ENCODE measurements at places on chromosomes 16 and 17.

GRCh38 chr17:35766903-35767510 lies 6.3 kb downstream of the C17orf50 start:
- DNase-seq: peak; percentile 72

DNA sequence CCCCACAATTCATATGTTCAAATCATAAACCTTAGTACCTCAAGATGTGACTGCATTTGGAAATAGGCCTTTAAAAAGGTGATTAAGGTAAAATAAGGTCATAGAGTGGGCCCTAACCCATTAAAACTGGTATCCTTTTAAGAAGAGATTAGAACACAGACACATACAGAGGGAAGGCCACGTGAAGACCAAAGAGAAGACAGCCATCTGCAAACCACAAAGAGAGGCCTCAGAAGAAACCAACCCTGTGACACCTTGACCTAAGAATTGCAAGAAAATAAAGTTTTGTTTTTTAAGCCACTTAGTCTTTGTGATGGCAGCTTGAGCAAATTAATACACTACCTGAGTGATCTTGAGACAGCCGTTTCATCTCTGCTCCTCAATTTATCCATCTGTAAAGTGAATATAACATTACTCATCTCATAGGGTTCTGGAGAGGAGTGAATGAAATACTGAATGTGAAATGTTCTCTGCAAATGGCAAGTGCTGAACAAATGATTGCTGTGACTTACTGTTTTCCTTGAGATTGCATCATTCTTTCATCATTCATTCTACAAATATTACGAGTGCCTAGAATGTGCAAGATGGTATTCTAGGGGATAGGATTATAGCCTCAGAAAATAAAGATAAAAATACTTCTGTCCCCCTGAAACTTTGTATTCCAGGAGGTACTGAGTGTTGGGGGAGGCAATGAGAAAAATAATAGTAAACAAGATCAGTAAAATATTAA lies 222.0 kb upstream of the CDH13 start:
- DNase-seq: no peak

DNA sequence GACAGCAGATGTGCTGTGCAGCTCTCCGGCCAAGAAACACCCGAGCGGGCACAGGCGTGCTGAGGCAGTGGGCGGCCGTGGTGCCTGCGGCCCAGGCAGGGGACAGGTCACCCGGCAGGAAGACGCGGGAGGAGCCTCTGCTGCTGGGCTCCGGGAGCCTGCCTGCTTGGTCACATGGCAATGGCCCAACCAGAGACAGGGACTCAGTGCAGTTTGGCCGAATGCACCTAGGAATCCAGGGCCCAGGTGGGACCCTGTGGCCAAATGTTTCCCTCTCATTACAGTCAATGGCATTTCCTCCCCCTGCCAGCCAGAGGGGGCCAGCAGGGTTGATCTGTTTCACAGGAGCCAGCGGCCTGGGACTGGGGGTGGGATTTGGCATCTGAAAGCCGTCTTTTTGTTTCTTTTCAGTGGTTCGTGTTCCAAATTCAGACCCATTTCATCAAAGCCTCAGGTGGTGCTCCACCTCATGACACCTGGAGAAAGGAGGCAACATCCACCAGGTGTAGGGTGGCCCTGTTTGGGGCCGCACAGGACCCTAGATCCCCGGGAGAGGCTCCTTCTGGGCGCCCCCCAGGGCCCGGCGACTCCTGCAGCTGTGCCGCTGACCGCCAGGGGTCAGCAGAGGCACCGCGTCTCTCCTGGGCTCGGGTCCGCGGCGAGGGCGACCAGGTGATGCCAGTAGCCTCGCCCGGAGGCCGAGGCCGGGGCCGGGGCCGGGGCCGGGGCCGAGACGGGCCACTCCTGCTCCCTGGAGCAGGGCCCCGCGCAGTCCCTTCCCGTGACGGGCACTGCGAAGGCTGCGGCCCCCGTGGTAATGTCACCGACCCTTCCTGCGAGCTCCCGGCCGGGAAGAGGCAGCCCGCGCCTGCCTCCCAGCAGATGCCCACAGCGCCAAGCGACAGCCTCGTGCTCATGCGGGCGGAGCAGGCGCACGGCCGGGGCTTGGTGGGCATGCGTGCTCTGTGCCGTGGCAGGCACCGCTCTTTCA lies 118.5 kb downstream of the C16orf78 start:
- no peak for DNase-seq

DNA sequence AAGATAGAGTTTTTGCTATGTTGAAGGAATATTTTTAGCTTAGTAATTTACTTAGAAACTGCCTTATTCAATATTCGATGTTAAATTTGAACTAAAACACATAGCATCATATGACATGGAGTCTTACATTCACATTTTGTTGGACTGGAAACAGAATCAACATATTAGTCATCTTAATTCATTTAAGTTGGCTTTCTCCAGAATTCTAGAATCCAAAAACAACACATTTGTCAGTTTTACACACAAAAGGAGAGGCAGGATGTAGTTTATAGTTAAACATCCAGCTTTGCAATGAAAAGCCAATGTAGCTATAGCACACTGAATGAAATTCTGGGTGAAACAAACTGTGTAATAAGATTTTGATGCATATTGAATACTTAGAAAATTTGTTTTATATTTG lies 43.3 kb downstream of the WWOX start:
- no peak for DNase-seq

GRCh38 chr16:68695575-68695974 lies 41.5 kb upstream of the CDH1 start:
- DNase-seq: no peak

GRCh38 chr16:89395150-89396142 lies 94.9 kb downstream of the ANKRD11 start:
- DNase-seq: no peak

- DNase-seq: no peak
Measured at GRCh38 chr17:2911035-2911754, 115.0 kb downstream of the RAP1GAP2 start.

DNA sequence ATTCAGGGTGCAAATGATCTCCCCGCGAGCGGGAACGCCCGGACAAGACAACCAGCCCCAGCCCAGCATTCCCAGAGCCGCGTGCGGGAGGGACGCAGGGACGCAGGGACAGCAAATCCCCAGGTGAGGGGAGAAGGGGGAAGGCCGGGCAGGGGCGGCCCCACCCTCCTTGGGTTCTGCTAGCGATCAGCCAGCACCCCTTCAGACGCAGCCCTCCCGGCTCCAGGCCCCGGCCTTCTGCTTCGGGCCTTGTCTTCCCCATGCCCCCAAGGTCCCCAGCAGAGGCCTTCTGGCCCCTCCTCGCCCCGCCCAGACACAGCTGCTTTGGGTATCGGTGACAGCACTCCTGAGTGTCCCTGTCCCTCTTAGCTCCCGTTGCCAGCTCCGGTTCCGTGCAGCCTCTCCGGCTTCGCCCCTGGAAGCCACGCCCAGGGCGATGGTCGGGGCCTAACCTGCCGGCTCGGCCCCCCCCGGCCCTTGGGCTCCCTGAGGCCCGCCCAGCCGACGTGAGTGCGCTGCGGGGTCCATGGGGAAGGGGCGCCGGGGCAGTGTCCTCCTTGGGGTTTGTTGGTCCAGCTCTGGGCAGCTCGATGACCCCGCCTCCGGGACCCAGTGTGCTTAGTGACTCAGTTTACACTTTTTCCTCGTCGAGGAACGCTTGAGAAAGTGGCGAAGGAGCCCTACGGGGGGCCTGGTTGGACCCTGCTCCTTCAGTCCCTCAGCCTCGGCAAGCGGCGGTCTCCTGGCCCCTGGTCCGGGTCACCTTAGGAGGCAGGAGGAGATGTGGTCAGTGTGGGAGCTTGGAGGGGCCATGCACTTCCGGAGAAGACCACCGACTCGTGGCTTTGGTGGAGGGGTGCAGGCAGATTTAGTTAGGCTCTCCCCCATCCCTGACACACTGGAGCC lies 50.5 kb upstream of the AMZ2 start:
- DNase-seq: no peak

- DNase-seq: peak; percentile 12
Measured at GRCh38 chr16:67967183-67967957, 1.1 kb downstream of the SLC12A4 start.

- DNase-seq: no peak
Measured at GRCh38 chr16:54327609-54328008, 41.0 kb upstream of the IRX3 start.

DNA sequence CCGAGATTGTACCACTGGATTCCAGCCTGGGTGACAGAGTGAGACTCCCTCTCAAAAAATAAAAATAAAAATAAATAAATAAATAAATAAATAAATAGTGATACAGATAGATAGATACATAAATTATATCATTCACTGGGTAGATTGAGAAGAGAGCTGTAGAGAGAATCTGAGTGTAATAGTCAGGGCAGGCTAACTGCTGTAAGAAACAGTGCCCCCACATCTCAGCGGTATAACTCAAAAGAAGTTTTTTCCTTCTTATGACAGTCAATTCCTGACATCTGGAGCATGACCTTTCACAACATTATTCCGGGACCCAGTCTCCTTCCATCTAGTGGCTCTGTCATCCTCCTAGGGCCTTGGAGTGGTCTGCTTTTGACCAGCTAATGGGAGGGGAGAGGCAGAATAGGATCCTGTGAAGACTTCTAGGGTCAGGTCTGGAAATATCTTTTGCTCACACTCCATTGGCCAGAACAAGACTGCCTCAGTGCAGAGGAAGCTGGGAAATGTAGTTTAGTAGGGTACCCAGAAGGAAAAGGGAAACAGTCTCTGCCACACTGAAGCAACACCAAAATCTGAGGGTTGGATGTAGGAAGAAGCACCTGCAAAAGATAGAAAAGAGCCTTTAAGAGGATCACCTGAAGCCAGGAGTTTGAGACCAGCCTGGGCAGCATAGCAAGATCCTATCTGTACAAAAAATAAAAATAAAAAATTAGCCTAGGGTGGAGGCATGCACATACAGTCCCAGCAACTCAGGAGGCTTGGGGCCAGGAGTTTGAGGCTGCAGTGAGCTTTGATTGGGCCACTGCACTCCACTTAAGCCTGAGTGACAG lies 3.0 kb upstream of the QPRT start:
- peak; percentile 87 for DNase-seq

GRCh38 chr17:62751060-62751691 lies 56.9 kb downstream of the MARCHF10 start:
- DNase-seq: no peak

DNA sequence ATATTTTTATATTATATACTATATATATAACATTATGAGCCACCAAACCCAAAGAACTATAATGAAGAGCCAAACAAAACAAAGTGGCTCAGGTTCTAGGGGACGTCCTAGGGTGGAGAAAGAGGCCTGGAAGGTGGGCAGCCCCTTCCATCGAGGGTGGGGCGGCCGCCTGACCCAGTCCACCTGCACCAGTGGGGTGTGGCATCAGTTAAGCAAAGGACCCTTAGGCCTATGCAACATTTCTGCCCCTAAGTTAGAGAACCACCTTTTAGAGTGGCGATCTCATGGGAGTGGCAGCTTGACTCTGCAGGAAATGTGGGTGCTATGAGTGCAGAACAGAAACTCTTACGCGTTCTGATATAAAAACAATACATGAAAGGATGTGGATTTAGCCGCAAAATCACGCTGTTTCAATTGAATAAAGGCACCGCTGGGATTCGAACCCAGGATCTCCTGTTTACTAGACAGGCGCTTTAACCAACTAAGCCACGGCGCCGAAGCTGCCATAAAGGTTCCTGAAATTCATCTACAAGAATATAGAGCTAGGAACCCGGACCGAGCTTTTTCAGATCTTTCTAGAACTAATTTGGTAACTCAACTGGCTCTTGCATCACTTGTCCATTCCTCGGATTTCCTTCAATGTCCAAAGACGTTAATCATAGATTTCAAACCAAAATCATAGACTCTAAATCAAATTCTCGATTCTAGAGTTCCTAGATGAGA lies 15.6 kb upstream of the AURKB start:
- DNase-seq: no peak
